ENCODE measurements at places on chromosomes 7 and 10.
A peak's percentile ranks its signal among the peaks of the same experiment; 100 is the strongest.

DNA sequence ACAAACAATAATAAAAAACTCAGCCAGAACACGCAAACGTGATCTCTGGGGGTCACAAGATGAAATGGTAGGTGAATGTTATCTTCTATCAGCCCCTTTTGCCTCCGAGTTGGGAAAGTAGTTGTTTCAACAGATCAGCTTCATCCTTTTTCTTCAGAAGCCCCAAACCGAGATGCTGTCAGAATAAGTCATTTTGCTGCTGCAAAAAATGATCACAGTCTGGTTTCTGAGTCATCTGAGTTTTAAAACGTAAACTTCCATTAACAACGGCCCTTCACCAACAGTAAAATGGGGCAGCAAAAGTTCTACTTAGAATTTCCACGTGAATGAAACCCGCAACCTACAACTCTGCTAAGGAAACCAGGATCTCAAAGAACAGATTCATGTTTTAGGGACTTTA is 44.9 kb downstream of the JCAD start:
- DNase-seq = no peak

GRCh38 chr10:660413-660969 is 29.0 kb downstream of the DIP2C start:
- DNase-seq = no peak

DNA sequence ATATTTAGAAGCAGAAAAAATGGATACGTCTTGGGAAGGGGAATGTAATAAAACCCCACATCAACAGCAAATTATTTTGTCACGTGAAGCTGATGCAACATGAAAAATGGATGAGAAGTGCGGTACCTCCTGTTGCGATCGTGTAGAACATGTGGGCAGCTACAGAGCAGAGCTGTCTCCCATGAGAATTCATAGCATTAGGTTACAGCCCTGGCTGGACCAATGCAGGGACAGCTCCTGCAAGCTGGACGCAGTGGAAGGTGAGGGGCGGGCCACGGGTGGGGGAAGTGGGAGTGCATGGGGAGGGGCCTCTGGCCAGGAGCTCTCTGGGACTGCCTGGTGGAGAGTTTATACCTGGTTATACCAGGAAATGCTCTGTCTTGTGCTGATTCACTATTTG is 120.3 kb downstream of the GATA3 start:
- no peak for DNase-seq

DNA sequence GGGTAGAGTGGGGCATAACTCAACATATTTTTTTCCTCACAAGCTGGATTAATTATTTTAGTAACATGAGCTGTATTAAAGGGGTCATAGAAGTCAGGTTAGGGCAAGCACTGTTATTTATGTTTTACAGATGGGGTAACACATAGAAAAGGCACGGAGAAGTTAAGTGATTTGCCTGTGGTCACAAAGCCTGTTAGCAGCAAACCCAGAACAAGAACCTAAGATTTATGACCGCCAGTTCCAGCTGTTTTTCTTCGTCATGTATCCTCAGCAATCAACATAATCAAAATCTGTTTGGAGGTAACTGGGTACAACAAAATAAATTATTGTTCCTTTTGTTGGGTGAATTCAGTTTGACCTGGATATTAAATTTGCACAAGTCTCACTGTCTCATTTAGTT is 57.2 kb upstream of the BET1 start:
- DNase-seq = no peak

DNA sequence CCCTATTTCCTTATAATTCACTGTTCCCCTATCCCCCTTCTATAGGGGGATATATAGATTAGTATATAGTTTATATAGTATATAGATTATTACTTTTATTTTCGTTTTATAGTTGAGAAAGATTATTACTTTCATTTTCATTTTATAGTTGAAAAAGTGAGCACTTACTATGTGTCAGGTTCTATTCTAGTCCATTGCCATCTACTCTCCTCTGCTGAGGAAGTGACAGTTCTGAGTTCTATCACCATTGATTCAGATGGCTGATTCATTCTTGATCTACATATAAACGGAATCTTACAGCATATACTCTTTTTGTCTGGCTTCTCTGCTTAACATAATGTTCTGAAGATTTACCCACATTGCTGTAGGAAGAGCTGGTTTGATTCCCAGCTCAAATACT is 20.7 kb upstream of the CAV2 start:
- no peak for DNase-seq

- DNase-seq = no peak
These were observed 527.6 kb upstream of the ANKRD30A start for GRCh38 chr10:36597756-36598320.

DNA sequence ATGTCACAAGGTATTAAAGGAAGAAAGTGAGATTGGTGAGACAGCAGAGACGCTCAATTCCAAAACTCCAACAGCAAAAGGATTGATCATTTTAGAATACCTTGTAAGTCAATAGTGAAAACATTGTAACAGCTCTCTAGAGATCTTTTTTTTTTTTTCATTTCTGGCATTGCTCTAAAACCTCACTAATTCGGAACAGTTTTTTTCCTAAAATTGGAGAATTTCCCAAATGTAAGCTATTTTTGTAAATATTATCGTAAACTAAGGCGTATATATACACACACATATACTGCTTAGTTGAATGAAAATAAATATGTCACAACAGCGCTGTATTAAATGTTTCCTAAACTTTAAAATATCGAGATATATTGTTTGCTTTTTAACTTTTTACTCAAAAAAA is 30.6 kb upstream of the CELF2 start:
- DNase-seq = no peak

DNA sequence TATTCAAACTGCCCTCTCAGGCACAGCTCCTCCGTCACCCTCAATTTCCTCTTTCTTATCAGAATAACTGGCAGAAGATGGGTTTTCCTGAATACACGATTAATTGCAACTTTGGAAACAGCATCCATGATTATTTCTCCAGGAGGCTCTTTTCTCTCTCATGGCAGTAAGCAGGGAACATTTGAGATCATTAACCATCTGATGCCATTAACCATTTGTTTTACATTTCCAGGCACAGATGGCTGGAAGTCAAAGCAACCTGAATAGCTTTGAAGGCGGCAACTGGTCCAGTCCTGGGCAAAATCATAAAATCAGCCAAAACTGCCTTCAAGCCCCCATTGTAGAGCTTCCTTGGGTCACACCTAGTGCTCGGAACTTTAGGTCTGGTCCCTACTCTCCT is 289.5 kb upstream of the AOAH start:
- no peak for DNase-seq

- no peak for DNase-seq
These were observed 277.1 kb downstream of the CACNA2D1 start for GRCh38 chr7:82166260-82167015.

DNA sequence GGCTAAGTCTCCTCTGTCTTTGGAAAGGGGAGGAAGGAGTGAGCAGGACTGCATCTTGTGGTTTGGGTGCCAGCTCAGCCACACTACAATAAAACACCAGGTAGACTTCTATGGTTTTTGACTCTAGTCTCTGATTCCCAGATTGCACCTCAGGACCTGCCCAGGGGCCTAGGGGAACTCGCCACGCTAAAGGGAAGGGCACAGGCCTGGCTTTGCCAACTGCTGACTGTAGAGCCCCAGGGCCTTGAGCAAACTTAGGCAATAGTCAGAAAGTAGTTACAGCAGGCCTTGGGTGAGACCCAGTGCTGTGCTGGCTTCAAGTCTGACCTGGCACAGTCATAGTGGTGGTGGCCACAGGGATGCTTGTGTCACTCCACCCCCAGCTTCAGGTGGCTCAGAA is 24.2 kb upstream of the PRR15 start:
- no peak for DNase-seq

GRCh38 chr10:131842351-131843088 is 58.3 kb upstream of the PPP2R2D start:
- DNase-seq = no peak

DNA sequence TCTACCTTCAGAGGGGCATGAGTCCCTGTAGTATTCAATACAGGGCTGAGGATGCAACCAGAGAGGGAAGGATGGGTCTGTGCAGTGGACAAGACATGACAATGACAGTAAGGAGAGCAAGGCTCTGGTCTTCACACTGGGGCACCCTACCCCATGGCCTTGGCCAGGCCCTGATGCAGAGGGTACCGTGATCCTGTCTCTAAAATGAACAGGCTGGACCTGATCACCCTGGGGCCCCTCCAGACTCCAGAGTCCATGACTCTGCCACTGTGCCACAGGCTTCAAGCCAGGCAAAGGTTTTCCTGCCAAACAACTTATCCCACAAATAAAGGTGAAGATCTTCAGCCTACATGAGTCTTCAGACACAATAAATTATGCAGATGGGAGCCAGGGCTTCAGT is 4.9 kb downstream of the MAT1A start:
- no peak for DNase-seq

- peak; percentile 84 for DNase-seq
These were observed 35.0 kb downstream of the SH3PXD2A start for GRCh38 chr10:103820101-103821062.

DNA sequence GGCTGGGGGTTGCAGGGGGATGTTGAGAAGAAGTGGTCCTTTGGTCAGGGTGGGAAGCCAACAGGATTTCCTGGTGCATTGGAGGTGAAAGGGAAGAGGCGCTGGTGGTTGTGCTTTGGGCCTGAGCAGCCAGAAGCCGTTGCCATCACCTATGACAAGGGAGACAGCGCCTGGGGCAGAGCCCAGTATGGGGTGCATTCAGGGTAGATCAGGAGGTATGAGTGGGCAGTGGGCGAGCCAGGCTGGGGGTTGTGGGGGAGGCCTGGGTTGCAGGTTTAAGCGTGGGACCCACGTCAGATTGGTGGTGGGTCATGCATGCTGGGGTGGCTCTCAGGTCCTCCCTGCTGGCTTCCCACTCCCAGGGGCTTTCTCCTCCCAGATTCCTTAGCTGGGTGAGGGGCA is 6.3 kb upstream of the PILRB start:
- no peak for DNase-seq

GRCh38 chr7:23279819-23280525 is 19.2 kb upstream of the MALSU1 start:
- no peak for DNase-seq

GRCh38 chr10:114824391-114824790 is 2.8 kb downstream of the FHIP2A start:
- no peak for DNase-seq

- DNase-seq = no peak
These were observed 378 bp upstream of the INPP5F start for GRCh38 chr10:119725517-119725827.

DNA sequence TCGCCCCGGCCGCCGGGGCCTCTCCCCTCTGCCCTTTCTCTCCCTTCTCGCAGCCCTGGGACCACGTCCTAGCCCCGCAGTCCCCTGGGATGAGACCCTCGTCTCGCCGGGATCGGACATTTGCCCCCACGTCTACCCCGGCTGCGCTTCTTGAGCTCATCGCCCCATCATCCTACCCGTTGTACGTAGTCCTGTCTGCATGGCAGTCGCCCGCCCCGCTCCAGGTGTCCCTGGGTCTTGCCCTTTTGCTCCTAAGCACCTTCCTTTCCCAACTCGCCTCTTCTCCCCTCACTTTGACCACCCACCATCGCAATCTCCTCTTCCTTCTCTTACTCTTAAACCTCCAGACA is 582 bp downstream of the TPST1 start:
- DNase-seq = no peak
